ENCODE measurements at places on chromosomes 1 and 21.

GRCh38 chr1:26168410-26169197 lies at the start of gene C1orf232:
Gene C1orf232 (minus strand): TSS chr1:26168963. CDS start chr1:26168499, 464 bp downstream.
- no peak for DNase-seq

- DNase-seq: peak; percentile 90
Measured at GRCh38 chr1:155970531-155971167, 7.7 kb downstream of the ARHGEF2 start.

DNA sequence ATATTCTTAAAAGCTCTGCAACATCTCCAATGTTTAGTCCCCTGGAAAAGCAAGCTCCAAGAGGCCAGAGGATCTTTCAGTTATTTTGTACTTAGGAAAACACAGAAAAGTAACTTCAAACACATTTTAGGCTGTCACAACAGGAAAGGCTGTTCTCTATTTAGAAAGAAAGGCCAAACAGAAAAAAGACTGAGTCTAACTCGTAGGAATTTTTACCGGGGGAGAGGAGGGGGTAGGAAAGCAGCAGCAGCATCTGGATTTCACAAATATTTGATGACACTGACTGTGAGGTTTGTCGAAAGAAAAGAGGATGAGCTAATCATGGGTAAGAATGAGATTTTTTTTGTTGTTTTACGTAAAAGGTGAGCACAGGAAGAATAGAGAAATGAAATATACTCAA lies 107.1 kb downstream of the EIF4G3 start:
- peak; percentile 85 for DNase-seq

GRCh38 chr1:227390525-227390924 lies 72.2 kb upstream of the CDC42BPA start:
- DNase-seq: no peak

GRCh38 chr1:18282851-18283600 lies 175.4 kb downstream of the IGSF21 start:
- DNase-seq: no peak

Measured in EH (cell line).